ENCODE measurements at places on chromosomes 12 and 14.

GRCh38 chr14:90491221-90491885, 94.5 kb downstream of the CALM1 start:
- DNase-seq: peak; percentile 73

GRCh38 chr12:109192358-109192757, 76.0 kb downstream of the ACACB start:
- DNase-seq: no peak

- no peak for DNase-seq
Measured at GRCh38 chr12:5017638-5018348, 25.9 kb upstream of the KCNA5 start.

GRCh38 chr12:76206039-76206676, 121.7 kb upstream of the NAP1L1 start:
- DNase-seq: no peak

- no peak for DNase-seq
Measured at GRCh38 chr12:115891556-115892164, 385.8 kb downstream of the MED13L start.

DNA sequence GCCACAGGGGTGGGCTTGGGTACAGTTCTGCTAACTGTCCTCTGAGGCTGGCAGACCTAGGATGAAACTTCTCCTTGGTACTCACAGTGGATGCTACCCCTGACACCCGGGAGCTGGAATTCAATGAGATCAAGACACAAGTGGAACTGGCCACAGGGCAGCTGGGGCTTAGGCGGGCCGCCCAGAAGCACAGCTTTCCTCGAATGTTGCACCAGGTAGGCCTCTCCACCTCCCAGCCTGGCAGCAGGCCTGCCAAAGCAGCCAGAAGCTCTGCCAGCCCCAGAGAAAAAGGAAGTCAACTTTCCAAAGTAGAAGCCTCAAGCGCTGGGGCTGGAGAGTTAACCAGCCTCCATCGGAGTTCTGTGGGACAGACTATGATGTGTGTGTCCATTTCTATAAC, 2.4 kb upstream of the NRL start:
- no peak for DNase-seq
